ENCODE measurements at places on chromosomes 3 and 15. TPM values are rescaled to one million over a fixed set of nuclear protein-coding genes. Genes with fewer than 3 reads are reported as not detected.

ATOSA gene
- 65.1 TPM for total RNA-seq

CDHR4 gene
- 0.22 TPM for total RNA-seq

DAZL gene
- not detected for total RNA-seq

SCN11A gene
- total RNA-seq = 0.08 TPM

KCNH8 gene
- not detected for total RNA-seq

C15orf62 gene
- total RNA-seq = 2.4 TPM

AGBL1 gene
- total RNA-seq = not detected

DNA sequence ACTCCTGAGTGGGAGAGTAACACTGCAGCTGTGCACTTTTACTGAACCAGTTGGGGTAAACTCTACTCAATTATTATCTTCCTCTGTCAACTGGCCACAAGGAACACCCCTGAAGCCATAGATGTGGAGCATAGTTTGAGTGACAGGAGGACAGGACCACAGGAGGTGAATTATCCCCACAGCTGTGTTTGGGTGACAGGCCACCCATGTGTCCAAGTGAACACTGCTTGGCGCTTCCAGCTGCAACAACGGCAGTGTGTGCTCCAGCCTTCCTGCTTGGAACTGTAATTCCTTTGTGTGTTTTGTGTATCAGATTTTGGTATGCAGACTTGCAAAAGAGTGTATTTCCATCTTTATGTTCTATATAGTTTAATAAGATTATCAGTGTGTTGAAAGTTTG lies 20.2 kb upstream of the TSPAN3 start:
- no peak for DNase-seq
- peaks cover 3% of the 10 kb centered on the region for H3K4me1 ChIP-seq
- peaks cover 6% of the 10 kb centered on the region for H3K27me3 ChIP-seq
- H3K36me3 ChIP-seq = no peaks in the 10 kb centered on the region
- no peak overlapping the region for H3K4me3 ChIP-seq

- peak overlapping the region; percentile 82 for H3K4me3 ChIP-seq
- peaks cover 3% of the 10 kb centered on the region for H3K36me3 ChIP-seq
- peak overlapping the region; percentile 73 for H3K27ac ChIP-seq
- H3K4me1 ChIP-seq = peaks cover 15% of the 10 kb centered on the region
Measured at GRCh38 chr3:41198526-41198925, 779 bp upstream of the CTNNB1 start.

GRCh38 chr15:74449095-74449494 lies 11.9 kb downstream of the UBL7 start:
- H3K4me1 ChIP-seq = peaks cover 18% of the 10 kb centered on the region
- no peak overlapping the region for H3K4me3 ChIP-seq
- peaks cover 33% of the 10 kb centered on the region for H3K36me3 ChIP-seq
- no peaks in the 10 kb centered on the region for H3K27me3 ChIP-seq

- H3K4me3 ChIP-seq = no peak overlapping the region
- H3K36me3 ChIP-seq = no peaks in the 10 kb centered on the region
- H3K27me3 ChIP-seq = peaks cover 9% of the 10 kb centered on the region
Measured at GRCh38 chr3:134877788-134878187, 82.7 kb downstream of the EPHB1 start.

GRCh38 chr3:195247863-195248189 lies 23.1 kb downstream of the XXYLT1 start:
- no peak overlapping the region for H3K4me3 ChIP-seq
- H3K27ac ChIP-seq = no peak overlapping the region

GRCh38 chr3:133521946-133522345 lies 51.5 kb upstream of the CDV3 start:
- H3K4me1 ChIP-seq = no peaks in the 10 kb centered on the region
- no peak overlapping the region for H3K4me3 ChIP-seq
- H3K27ac ChIP-seq = no peak overlapping the region
- DNase-seq = no peak
- H3K27me3 ChIP-seq = no peaks in the 10 kb centered on the region
- H3K36me3 ChIP-seq = no peaks in the 10 kb centered on the region

DNA sequence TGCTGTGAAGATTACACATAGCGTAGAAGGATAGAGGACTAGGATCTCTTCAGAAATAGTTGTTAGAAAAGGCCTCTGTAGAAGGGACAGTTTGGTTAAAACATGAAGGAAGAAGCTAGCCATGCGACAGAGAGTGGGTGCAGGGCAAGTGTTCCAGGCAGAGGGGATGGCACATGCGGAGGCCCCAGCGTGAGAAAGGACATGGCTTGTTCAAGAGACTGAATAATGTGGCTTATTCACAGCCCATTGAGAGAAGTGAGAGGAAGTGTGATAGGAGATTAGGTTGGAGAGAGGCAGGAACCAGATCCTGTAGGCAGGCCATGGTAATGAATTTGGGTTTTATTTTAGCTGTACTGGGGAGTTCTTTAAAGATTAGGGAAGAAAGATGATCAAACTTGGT lies 56.4 kb downstream of the NEO1 start:
- H3K36me3 ChIP-seq = no peaks in the 10 kb centered on the region
- H3K27ac ChIP-seq = no peak overlapping the region
- H3K27me3 ChIP-seq = peaks cover 4% of the 10 kb centered on the region

DNA sequence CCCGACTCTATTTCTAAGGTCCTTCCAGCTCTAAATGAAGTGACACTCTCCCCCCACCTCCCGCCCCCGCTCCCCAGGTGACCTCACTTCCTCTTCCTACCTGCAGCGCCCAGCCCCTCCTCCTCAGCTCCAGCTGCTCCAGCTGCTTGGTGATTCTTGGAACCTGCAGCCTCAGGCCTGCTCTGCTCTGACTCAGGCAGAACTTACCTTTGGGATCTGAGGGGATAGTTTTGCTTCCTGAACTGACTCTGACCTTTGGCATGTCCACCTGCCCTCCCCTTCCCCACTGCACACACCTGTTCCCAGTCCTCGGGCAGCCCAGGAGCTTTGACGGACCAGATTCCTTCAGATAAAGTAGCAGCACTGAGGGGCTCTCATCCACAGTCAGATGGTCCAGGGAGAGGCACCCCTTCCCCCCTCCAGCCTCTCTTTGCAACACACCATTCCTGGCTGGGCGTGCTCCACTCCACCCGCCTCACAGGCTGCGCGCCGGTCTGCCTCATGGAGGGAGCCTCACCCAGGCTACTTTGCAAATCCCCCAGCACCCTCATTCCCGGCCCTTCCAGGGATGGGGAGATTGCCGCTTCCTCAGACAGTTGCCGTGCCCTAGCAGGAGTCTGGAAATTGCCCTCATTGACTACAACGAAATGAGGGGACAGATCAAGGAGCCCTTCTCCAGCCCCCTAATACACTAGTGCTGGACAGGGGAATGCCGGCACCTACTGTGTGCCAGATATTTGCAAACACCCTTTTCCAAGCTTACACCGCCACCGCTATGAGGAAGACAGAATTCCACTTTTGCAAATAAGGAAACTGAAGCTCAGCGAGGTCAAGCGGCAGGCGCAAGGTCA lies 692 bp upstream of the C15orf39 start:
- H3K27me3 ChIP-seq = no peaks in the 10 kb centered on the region
- DNase-seq = peak; percentile 59
- H3K4me3 ChIP-seq = peak overlapping the region; percentile 94
- peak overlapping the region; percentile 82 for H3K27ac ChIP-seq
- H3K36me3 ChIP-seq = no peaks in the 10 kb centered on the region

DNA sequence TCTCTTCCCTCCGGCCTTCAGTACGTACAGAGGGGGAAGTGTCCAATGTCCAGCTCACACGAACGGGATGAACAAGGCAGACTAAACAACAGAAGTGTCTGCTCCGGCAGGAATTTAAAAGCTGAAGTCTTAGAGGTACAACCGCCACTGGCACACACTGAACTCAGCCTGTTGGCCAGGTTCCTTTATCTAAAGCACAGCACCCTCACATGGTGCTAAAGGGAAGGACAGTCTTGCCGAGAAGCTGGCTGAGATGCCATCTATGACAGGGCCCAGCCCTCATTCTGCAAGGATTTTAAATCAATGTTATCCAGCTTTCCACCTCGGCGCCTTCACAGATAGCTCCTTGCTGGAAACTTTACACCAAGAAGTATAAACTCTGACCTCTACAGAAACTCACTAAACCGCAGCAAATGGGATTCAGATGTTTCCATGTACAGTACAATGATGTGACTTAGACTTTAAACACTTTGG lies 2.8 kb downstream of the ADAMTS17 start:
- H3K27ac ChIP-seq = peak overlapping the region; percentile 78
- peaks cover 10% of the 10 kb centered on the region for H3K27me3 ChIP-seq
- peak overlapping the region; percentile 83 for H3K4me3 ChIP-seq
- DNase-seq = peak; percentile 58
- H3K36me3 ChIP-seq = no peaks in the 10 kb centered on the region
